ENCODE measurements at places on chromosomes 3 and 15. TPM values are rescaled to one million over a fixed set of nuclear protein-coding genes. Genes with fewer than 3 reads are reported as not detected.

Gene PDE8A
- total RNA-seq = 44.2 TPM

Gene SYNPR
- total RNA-seq = not detected

Gene HYAL3
- 2.7 TPM for total RNA-seq

Gene CTXN2
- total RNA-seq = not detected

Gene IL5RA
- 10.4 TPM for total RNA-seq

Gene KBTBD13
- total RNA-seq = not detected

Gene DOCK3
- total RNA-seq = 1.9 TPM

Gene GLDN
- 0.21 TPM for total RNA-seq

Gene CD200
- total RNA-seq = 2.8 TPM

Gene CEP152
- total RNA-seq = 14.8 TPM

Gene SGO1
- 1.5 TPM for total RNA-seq

Gene CELSR3
- total RNA-seq = 6.0 TPM

Gene APH1B
- 17.6 TPM for total RNA-seq

Gene NMNAT3
- total RNA-seq = 1.7 TPM

Gene ITPR1
- 92.0 TPM for total RNA-seq

Gene STRIT1
- not detected for total RNA-seq

Gene DGKG
- total RNA-seq = 1.9 TPM

Gene WNT5A
- not detected for total RNA-seq

Gene TF
- 0.65 TPM for total RNA-seq

Gene SLCO2A1
- 0.16 TPM for total RNA-seq

Measured in T-helper 17 cell (primary cell).